ENCODE measurements at places on chromosomes 4 and X.
A peak's percentile ranks its signal among the peaks of the same experiment; 100 is the strongest.

GRCh38 chr4:153497988-153498967, 32.1 kb downstream of the TMEM131L start:
- DNase-seq = no peak

GRCh38 chr4:152257601-152258066, 278.3 kb downstream of the FBXW7 start:
- DNase-seq = no peak

DNA sequence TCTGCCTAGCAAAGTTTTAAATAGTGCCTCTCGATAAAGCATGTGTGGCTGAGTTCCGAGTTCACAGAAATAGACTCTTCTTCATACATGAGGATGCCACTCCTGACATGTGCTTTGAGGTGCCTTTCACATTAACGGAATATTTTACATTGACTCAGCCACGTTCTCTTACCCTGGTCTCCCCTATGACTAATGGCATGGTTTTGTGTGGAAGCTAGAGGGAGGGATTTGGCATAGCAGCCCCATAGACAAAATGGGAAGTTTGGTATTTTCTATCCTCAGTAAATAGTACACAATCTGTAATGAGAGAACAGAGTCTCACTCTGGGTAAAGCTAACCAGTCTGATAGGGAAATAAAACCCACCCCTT, 68.9 kb downstream of the PCDH19 start:
- no peak for DNase-seq

DNA sequence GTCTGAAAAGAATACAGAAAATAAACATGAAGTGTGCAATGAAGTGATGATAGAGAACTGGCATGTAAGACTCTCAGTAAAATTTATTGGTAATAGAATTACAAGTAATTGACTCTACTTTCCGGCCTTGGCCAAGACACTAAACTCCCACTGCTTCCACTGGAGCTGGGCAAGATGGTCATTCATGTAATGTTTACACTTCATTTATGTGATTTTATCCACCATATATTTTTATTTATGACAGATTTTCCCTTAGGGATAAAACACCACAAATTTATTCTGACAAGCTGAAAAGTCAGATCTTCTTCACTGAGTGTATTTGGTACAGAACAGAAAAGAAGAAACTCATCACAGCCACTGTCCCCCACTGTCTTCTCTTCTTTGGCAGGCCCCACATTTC, 191.9 kb downstream of the SLC39A8 start:
- DNase-seq = no peak

- no peak for DNase-seq
These were observed 553.3 kb upstream of the MAGEB2 start for GRCh38 chrX:29662101-29662500.

DNA sequence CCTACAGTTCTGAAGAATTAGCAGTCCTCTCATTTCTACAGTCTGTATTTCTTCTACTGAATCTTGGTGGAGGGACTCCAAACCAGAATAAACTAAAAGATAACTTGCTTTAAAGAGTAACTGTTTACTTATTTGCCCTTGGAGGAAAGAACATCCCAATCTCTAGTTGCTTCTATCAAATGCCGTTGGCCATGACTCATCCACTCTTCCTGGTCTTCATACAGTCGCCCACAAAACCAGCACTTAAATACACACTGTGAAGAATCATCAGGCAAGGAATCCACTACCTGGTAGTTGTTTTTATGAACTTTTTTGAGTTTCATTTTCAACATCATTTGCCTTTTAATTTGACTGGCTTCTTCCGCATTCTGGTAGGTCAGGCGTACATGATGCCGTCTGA, 14.2 kb downstream of the ZNF518B start:
- DNase-seq = no peak

GRCh38 chr4:146179784-146180370, 4.4 kb downstream of the LSM6 start:
- DNase-seq = no peak

DNA sequence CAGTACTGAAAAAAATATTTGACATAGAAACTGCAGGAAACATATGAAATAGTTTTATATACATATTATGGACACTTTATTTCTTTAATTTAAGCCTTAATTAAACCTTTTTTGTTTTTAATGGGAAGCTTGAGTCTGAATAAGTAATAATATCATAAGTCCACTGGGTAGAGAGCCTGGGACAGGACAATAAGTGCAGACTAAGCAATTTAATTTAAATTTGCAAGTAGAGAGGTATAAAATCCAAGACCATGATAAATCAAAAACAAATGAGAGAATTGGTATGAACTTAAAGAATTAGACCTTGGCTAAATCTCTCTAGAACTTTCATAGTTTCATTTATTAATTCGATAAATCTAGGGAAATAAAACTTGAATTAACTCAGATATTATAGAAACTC, 571.2 kb downstream of the ARAP2 start:
- DNase-seq = no peak

DNA sequence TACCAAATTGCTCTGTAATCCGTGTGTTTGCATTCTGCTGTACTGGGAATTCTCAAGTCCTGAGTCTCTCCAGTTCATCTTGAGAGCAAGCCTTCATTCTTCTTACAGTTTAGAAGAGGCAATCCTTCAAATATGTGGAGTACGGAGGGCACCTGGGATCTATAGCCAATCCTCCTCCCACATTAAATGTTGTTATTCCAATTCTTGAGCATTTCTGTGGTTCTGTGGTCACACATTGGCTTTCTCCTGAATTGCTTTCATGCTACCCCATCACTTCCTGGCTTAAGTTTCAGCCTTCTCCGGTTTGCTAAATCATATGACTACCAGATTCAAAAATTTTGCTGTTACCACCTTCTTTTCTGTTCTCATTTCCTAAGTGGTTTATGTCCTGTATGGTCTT, 611.1 kb downstream of the PCDH19 start:
- no peak for DNase-seq

DNA sequence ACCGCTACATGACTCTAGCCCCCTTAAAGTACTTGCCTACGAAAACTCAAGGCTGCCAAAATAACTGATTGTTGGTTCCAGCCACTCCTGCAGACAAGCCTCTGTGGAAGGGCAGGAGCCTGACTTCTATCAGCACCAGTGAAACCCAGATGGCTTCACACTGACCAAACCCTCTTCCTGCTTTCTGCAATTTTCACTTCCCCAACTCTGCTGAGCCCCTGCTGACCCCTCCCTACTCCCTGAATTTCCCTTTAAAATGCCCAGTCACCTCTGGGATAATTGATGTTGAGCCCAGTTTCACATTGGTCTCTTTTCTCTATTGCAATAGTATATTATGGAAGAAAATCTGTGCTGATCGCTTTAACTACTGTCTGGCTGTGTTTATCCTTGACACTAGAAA, 61.6 kb upstream of the STS start:
- no peak for DNase-seq

- DNase-seq = no peak
These were observed 92.5 kb downstream of the FAM13A start for GRCh38 chr4:88964450-88964849.

GRCh38 chrX:71650333-71650969, 16.9 kb upstream of the LOC101059915 start:
- DNase-seq = no peak

GRCh38 chrX:71178908-71179307, 34.3 kb downstream of the NLGN3 start:
- peak; percentile 41 for DNase-seq

GRCh38 chrX:118484216-118484903, 11.3 kb upstream of the DOCK11 start:
- no peak for DNase-seq

DNA sequence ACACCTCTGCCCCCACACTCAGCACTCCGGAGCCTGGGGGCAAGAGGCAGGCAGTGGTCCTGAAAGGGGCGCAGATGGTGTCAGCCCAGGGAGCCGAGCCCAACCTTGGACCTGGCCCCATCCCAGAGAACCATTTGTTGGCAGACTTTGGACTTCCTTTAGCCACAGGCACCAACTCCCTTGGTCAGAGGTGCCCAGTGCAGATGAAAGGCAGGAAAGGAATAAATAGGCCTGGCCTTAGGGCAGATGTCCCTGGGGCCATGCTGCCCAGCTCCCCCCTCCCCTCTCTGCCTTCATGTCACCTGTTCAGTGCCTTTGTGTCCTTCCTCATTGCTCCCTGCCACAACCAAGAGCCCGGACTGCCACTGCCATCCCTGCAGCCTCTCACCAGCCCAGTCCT, 52.8 kb downstream of the SEL1L3 start:
- no peak for DNase-seq
